ENCODE measurements at places on chromosomes 1 and 21.

- no peak for DNase-seq
Measured at GRCh38 chr1:63701187-63701586, 72.6 kb upstream of the ROR1 start.

DNA sequence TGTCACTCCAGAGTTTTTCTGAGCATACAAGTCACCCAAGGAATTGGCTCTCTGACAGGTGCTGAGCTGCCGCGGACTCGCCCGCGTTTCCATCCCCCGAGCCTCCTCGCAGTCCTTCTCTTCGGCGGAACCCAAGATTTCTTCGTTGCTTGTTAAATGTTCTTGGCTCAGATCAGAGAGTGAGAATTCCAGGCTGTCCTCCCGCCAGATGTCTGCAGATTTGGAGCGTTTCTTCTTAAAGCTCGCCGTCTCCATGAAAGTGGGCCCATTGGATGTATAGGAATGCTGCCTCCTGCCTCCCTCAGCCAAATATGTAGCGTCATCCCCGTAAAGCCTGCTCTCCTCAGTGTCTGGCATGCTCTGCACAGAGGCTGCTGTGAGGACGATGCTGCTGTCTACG, 77.8 kb downstream of the TIAM1 start:
- peak; percentile 79 for DNase-seq

- DNase-seq = peak; percentile 96
Measured at GRCh38 chr1:23562137-23562876, 3.0 kb upstream of the ID3 start.

- peak; percentile 49 for DNase-seq
Measured at GRCh38 chr1:85584264-85584781, 3.8 kb downstream of the CCN1 start.

- no peak for DNase-seq
Measured at GRCh38 chr1:61670016-61670415, 54.9 kb downstream of the TM2D1 start.

GRCh38 chr1:155910621-155911121, 478 bp downstream of the RIT1 start:
- no peak for DNase-seq

- peak; percentile 88 for DNase-seq
Measured at GRCh38 chr1:202807926-202808757, at the start of gene KDM5B. Gene KDM5B (minus strand): TSS chr1:202808421. CDS start chr1:202808305, 116 bp downstream.

GRCh38 chr1:198776602-198777029, 137.8 kb downstream of the PTPRC start:
- DNase-seq = no peak

DNA sequence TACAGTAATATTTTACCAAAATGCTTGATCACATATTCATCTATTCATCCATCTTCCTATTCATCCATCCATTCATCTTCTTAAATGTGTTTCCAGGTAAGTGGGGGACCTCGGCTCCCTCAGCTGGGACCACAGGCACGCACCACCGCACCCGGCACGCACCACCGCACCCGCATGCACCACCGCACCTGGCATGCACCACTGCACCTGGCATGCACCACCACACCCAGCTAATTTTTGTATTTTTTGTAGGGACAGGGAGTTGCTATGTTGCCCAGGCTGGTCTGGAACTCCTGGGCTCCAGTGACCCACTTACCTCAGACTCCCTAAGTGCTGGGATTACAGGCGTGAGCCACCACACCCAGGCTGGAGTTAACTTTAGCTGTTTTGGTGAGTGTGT, 21.2 kb downstream of the ACTRT2 start:
- no peak for DNase-seq

DNA sequence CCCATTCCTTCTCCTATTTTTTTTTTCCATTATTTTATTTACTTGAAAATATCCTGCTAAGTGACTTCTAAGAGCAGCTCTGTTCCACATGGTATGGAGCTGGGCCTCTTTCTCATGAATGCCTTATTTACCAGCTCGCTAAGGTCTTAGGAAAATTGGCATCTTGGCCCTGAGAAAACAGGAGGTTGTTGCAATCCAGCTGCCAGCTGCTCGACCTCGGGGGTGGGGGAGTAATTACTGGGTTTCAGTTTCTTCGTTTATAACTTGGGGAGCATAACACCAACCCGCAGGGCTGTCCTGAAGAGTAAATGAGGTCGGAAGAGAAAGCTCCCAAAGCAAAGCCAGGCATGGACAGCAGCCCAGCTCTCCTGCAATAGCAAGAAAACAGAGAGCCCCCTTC, 176.3 kb downstream of the AJAP1 start:
- no peak for DNase-seq

DNA sequence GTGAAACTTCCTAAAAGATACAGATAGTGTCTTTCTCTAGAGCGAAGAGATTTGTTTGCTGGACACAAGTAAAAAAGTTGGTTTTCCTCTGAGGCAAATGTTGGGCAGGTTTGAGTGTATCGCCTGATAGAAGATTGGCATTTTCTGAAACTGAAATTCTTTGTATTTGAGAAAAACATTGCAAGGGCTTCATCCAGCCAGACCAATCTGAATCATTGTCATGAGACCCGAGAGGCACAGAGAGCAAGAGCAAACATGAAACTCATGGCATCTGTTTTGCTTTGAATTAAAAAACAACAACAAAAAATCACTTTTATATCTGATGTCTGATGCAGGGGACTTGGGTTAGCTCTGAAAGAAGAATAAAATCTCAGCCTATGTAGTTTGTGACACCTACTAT, 379.3 kb upstream of the NCAM2 start:
- DNase-seq = no peak

DNA sequence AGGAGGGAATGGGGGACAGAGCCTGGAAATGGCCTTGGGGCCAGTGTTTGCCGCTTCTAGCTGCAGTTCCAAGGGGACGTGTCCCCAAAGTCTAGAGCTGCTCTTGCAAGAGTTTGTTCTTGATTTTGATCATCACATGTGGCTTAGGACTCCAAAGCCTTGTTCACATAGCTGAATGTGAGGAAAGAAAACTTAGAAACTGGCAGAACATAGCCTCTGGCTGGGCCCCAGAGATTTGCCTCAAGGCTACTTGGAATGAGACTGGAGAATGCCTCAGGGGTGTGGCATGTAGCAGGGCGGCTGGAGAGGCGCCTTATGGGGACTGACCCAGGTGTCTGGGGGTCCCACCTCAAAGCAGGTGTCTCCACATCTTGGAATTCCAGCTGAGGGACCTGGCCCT, 2.3 kb downstream of the PDXK start:
- no peak for DNase-seq

DNA sequence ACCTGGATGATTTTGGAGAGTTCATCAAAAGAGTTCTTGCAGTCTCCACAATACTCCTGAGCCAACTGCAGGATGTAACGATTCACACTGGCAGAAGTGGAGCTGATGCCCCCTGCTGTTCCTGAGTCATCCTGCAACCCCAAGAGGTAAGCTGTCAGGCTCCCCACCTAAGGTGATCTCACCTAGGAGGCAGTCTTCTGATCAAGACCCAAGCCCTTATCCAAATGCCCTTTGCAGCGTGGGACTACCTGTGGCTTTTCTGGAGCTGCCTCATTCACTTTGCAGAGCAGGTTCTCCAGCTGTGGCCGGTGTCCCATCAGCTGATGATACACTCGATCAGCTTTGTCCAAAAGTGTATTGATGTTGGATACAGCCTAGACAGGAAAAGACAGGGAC, 96.4 kb downstream of the UBR4 start:
- no peak for DNase-seq

DNA sequence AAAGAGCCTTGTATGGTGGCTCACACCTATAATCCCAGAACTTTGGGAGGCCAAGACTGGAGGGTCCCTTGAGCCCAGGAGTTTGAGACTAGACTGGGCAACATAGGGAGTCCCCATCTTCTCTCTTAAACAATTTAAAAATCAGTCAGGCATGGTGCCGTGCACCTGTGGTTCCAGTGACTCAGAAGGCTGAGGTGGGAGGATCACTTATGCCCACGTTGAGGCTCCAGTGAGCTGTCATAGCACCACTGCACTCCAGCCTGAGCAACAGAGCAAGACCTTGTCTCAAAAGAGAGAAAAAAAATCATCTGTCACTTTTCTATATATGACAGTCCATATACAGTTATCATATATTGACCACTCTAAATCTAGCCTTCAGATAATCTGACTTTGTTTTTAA, 658.3 kb downstream of the LTN1 start:
- DNase-seq = no peak

DNA sequence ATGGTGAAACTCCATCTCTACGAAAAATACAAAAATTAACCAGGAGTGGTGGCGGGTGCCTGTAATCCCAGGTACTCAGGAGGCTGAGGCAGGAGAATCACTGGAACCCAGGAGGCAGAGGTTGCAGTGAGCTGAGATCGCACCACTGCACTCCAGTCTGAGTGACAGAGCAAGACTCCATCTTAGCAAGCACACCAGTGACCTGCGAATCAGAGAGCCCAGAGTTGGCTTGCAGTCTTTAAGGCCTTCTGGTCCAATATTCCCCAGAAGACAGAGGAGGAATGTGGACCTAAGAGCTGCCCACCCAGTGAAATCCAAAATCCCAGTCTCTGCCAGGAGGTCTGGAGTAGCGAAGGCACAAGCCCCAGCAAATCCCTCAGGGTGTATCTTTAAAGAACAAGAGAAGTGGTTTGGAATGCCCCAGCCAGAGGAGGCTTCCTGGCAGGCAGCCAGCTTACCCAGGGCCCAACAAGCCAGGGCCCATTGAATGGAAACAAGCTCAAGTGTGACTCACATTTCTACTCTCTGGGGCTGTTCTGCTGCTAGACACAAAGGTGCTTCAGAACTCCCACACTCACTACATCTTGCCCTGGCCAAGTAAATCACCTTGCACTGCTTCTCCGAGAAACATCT, 23.9 kb downstream of the GPR161 start:
- DNase-seq = no peak

DNA sequence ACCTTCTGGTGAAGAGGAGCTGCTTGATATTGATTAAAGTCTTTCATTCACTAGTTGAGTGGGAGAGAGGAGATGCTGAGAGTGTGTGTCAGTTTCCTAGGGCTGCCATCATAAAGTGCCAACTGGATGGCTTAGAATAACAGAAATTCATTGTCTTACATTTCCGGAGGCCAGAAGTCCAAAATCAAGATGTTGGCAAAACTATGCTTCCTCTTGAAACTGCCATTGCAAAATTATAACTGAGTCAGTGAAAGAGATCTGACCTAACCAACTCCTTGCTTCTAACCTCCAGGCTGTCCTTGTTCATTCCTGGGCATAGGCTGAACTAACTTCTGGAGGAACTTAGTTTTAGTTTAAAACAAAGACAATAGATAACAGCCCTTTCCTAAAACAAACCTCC, 47.1 kb downstream of the PTGS2 start:
- DNase-seq = no peak

All from muscle of arm (tissue), 14 donors.